ENCODE measurements at places on chromosomes 11 and 22.

- DNase-seq = no peak
These were observed 665 bp downstream of the CCS start for GRCh38 chr11:66593650-66594049.

GRCh38 chr22:29907753-29908515, 25.0 kb downstream of the MTMR3 start:
- peak; percentile 89 for DNase-seq

GRCh38 chr11:123122341-123122740, 60.4 kb upstream of the HSPA8 start:
- no peak for DNase-seq

DNA sequence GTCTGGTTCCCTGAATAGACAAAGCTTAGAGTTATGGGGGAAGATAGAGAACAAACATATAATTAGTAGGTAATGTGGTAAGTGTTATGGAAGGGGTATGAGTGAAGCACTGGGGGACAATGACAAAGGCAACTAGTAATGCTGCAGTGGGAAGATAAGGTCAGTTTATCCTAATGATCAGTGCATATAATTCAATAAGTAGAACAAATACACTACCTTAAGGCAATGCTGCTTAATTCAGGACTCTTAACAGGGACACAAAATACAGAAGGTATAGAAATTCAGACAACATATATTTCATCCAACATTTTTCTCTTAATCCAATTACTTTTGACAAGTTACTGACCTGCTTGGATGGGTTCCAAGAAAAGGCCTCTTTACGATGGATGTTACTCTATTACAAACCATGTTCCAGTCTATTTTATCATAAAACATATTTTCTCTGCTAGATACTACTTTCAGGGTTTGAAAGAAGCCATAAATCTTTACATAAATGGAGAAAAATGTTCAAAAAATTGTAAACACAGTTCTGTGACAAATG, 1186.2 kb downstream of the LRRC4C start:
- DNase-seq = no peak

GRCh38 chr11:65857500-65857852, 504 bp downstream of the CFL1 start:
- no peak for DNase-seq

DNA sequence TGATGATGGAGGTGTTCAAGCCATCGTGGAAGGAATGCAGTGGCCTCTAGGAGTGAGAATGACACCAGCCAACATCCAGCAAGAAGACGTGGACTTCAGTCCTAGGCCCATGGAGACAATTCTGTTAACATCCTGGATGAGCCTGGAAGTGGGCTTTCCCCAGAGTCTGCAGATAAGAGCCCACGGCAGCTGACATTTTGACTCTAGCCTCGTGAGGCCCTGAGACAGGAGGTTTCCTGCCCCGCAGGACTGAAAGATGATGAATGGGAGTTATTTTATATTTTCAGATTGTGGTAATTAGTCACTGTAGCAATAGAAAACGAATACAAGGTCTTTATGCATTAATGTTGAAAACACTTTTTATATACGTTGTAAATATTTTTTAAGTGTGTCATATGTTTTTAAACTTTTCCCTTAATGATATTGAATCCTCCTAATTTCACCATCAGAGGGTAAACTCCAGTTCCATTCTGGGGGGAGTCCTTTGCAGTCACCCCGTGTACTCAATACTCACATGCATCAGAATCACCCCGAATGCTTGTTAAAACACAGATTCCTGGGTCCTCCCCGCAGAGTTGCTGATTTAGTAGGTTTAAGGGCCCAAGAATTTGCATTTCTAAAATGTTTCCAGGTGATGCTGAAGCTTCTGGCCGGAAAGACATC, 570 bp upstream of the TPCN2 start:
- DNase-seq = no peak

- DNase-seq = no peak
These were observed 151.7 kb downstream of the ADAMTS15 start for GRCh38 chr11:130600139-130600538.

GRCh38 chr11:78783301-78783700, 208.6 kb upstream of the NARS2 start:
- DNase-seq = no peak

DNA sequence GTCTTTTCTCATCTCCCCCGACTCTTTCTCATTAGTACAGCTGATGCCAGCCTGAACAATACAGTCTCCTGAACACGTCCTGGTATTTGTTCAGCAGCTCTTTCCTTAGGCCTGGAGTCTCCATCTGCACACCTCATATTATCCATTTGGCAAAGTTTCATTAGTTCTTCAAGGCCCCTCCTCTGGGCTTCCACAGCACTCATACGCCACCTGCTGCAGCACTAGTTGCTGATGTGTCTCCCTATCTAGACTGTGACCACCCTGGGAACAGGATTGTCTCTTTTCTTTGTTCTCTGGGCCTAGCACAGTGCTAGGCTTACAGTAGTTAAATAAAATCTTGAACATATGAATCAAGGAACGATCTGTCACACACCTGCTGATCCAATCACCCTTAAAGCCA, 17.2 kb downstream of the DCHS1 start:
- no peak for DNase-seq

- no peak for DNase-seq
These were observed 26.1 kb upstream of the ADA2 start for GRCh38 chr22:17245341-17245740.

GRCh38 chr11:92702037-92702804, 267.2 kb upstream of the MTNR1B start:
- DNase-seq = no peak

GRCh38 chr11:57432714-57433163, 5.8 kb upstream of the SLC43A3 start:
- DNase-seq = peak; percentile 29

- no peak for DNase-seq
These were observed 63.6 kb downstream of the PAK1 start for GRCh38 chr11:77410076-77410827.

DNA sequence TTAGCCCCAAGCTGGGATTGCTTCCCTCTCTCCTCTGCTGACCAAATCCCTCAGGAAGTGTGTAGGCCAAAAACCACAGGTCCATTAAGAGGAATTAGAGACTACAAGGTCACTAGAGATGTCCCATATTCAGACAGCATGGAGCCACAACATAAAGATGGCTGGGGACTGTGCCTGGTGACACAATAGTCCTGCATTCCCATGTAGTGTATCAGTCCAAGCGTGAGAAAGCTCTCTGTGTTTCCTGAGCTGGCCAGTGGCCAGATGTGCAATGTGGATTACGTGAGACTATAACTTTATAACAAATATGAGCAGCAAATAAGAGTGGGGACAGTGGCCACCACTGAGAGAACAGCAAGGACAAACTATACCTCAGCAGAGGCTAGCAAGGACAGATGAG, 7.6 kb upstream of the MS4A10 start:
- DNase-seq = peak; percentile 70

GRCh38 chr11:35272391-35272902, 133.5 kb downstream of the CD44 start:
- no peak for DNase-seq

- no peak for DNase-seq
These were observed 28.0 kb upstream of the TMEM45B start for GRCh38 chr11:129787532-129788155.

DNA sequence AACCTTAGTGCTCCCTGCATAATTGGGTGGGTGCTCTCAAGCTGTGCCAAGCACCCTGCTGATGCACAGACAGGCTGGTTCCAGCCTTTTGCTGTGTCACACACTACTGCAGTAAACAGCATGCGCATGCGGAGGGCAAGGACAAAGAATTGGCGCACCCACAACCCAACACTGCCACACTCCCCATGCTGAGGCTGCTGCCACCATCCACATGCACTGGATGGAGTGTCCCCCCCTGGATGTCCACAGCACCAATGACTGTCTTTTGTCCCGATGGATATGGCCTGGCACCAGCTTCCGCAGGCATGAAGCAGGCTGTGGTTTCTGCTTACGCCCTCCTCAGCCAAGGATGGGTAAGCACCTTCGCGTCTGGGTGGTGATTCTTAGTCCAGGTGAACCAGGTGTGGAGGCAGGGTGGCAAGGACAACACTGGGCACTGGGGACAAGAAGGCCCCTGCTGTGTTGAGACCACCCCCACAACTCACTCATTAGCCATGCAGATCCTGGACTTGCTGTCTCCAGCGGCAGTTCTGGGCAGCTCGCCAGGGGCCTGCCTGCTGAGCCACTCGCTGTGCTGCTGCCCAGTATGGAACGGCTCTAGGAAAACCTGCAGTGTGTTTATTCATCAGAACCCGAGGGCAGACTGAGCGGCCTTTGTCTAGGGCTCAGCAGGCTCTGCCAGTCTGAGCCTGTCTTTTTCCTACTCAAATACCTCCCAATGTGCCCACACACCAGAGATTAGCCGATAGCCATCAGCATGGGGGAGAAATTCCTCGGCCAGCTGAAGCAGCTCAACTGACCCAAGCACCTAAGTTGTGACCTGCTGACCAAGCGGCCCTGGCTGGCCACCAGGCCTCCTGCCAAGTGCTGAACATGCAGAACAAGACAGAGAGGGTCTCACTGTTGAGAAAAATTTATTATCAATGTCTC, 8.2 kb upstream of the NAP1L4 start:
- no peak for DNase-seq

All from urothelium cell line (cell line).